Stomach (tissue), 19 donors: ENCODE measurements at places on chromosomes 4 and X. TPM values are rescaled to one million over a fixed set of nuclear protein-coding genes. Genes with fewer than 3 reads are reported as not detected.

GRCh38 chr4:31787701-31788100 is 1067.5 kb downstream of the PCDH7 start:
- H3K27me3 ChIP-seq: no peaks in the 10 kb centered on the region
- no peak for DNase-seq
- H3K4me1 ChIP-seq: no peaks in the 10 kb centered on the region
- H3K36me3 ChIP-seq: no peaks in the 10 kb centered on the region
- no peak overlapping the region for H3K4me3 ChIP-seq

- no peak overlapping the region for H3K4me3 ChIP-seq
- no peaks in the 10 kb centered on the region for H3K36me3 ChIP-seq
- no peak overlapping the region for H3K27ac ChIP-seq
- no peak for DNase-seq
These were observed 77.7 kb downstream of the TSPAN7 start for GRCh38 chrX:38638952-38639529.

- no peak overlapping the region for H3K4me3 ChIP-seq
- H3K27ac ChIP-seq: no peak overlapping the region
- no peaks in the 10 kb centered on the region for H3K27me3 ChIP-seq
- DNase-seq: no peak
These were observed 29.1 kb downstream of the PPP2R2C start for GRCh38 chr4:6443035-6444023.

DNA sequence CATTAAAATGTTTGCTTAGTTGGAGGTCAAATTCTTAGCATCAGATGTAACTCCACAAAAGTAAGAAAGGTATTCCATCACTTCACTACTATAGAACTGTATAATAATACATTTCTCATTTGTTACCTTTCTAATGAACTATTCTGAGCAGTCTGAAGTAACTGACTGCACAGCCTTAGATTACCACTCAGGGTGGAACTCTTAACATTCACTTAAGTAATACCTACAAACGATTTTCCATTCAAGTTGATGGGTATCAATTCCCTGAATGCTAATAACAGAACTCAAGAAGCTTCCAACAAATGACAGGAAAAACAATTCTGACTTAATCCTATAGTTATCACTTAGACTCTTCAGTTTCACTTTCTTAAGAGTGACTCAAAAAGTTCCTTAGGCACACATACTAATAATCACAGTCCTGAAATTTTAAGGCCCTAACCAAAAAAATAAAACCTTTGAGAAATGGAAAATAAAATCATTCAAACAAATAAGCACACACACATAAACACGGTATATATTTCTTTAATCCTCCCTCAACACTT is 20.9 kb downstream of the HNRNPD start:
- DNase-seq: no peak
- H3K27ac ChIP-seq: no peak overlapping the region
- no peak overlapping the region for H3K4me3 ChIP-seq
- no peaks in the 10 kb centered on the region for H3K27me3 ChIP-seq
- peaks cover 5% of the 10 kb centered on the region for H3K4me1 ChIP-seq
- peaks cover 91% of the 10 kb centered on the region for H3K36me3 ChIP-seq

DNA sequence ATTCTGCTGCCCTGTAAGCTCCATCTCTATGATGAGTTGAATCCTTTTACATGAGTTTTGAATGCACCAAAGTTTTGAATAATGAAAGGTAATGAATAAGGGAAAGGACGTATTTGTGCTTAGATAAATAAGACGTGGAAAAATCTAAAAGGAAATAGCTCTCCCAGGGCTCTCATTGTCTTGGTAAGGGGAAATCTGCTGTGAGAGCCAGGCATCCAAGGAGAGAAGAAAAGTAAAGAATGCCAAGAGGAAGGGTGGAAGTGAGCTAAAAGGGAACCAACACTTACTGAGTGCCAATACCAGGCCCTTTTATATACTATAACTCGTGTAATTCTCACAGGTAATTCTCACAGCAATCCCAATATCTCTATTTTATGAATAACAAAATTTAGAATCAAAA is 62.6 kb upstream of the KLHL13 start:
- H3K36me3 ChIP-seq: no peaks in the 10 kb centered on the region
- DNase-seq: no peak
- H3K4me1 ChIP-seq: no peaks in the 10 kb centered on the region
- H3K4me3 ChIP-seq: no peak overlapping the region
- no peaks in the 10 kb centered on the region for H3K27me3 ChIP-seq

Gene DUX4
- total RNA-seq: not detected

Gene CCSER1
- total RNA-seq: 84.3 TPM

Gene EMCN
- total RNA-seq: not detected
